ENCODE measurements at places on chromosomes 1 and 21. TPM values are rescaled to one million over a fixed set of nuclear protein-coding genes. Genes with fewer than 3 reads are reported as not detected.

Gene KRTAP21-1
- not detected for total RNA-seq

Gene PLOD1
- total RNA-seq = 84.5 TPM

DNA sequence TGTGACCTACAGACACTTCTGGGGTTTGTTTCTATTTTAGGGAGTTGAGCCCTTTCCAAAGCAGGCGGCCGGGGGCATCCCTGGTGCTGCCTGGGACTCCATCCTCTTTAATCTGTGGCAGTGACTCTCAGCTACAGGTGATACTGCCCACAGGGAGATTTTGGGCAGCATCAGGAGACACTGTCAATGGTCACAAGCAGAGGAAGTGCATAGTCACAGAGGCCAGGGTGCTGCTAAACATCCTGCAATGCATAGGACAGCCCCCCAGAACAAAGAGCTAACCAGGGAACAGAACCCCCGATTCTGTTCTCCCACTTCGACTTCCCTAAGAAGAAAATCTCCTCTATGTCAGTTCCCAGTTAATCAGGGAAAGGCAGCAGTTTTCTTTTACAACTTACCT lies 66.2 kb downstream of the TEX35 start:
- no peaks in the 10 kb centered on the region for H3K4me1 ChIP-seq
- H3K36me3 ChIP-seq = no peaks in the 10 kb centered on the region
- no peaks in the 10 kb centered on the region for H3K27me3 ChIP-seq
- H3K4me3 ChIP-seq = no peak overlapping the region
- no peak for DNase-seq

- no peaks in the 10 kb centered on the region for H3K27me3 ChIP-seq
- no peak overlapping the region for H3K27ac ChIP-seq
- no peak for DNase-seq
- no peaks in the 10 kb centered on the region for H3K36me3 ChIP-seq
Observed at GRCh38 chr1:244945109-244945671, 80.8 kb upstream of the HNRNPU start.

- no peaks in the 10 kb centered on the region for H3K27me3 ChIP-seq
- no peak overlapping the region for H3K27ac ChIP-seq
- no peaks in the 10 kb centered on the region for H3K36me3 ChIP-seq
- peaks cover 7% of the 10 kb centered on the region for H3K4me1 ChIP-seq
- no peak overlapping the region for H3K4me3 ChIP-seq
Observed at GRCh38 chr21:27366036-27366435, 399.1 kb upstream of the ADAMTS5 start.
